ENCODE measurements at places on chromosomes 7 and 10. TPM values are rescaled to one million over a fixed set of nuclear protein-coding genes. Genes with fewer than 3 reads are reported as not detected.

Gene ASB10
- not detected for total RNA-seq

Gene PILRA
- 7.1 TPM for total RNA-seq

- no peak for DNase-seq
Measured at GRCh38 chr7:124031919-124032318, 948 bp downstream of the TMEM229A start.

Gene HSPA12A
- 3.1 TPM for total RNA-seq

DNA sequence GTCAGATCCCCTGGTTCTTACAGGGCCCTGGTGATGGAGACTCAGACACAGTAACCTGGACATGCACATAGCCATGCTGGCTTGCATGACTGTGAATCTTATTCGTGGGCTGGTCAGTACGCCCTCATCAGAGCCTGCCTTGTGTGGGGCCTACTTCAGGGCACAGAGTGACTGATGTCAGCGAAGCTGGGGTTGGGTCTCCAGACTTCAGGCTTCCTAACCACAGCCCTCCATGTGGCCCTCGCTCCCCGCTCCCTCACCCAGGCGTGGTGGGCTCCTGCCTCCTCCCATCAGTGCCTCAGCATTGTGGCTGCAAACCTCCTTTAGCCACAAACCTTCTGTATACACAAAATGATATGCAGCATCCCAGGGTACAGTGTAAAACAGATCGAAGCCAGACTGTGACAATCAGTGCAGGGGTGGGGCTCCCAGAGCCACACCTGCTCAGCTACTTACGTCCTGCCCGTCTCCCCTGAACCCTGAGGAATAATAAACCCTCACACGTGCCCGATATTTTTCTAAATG lies 7.1 kb upstream of the C10orf105 start:
- DNase-seq: no peak

Gene OPN1SW
- total RNA-seq: not detected
